GDM1 (cell line): ENCODE measurements at places on chromosomes 5 and 9.

DNA sequence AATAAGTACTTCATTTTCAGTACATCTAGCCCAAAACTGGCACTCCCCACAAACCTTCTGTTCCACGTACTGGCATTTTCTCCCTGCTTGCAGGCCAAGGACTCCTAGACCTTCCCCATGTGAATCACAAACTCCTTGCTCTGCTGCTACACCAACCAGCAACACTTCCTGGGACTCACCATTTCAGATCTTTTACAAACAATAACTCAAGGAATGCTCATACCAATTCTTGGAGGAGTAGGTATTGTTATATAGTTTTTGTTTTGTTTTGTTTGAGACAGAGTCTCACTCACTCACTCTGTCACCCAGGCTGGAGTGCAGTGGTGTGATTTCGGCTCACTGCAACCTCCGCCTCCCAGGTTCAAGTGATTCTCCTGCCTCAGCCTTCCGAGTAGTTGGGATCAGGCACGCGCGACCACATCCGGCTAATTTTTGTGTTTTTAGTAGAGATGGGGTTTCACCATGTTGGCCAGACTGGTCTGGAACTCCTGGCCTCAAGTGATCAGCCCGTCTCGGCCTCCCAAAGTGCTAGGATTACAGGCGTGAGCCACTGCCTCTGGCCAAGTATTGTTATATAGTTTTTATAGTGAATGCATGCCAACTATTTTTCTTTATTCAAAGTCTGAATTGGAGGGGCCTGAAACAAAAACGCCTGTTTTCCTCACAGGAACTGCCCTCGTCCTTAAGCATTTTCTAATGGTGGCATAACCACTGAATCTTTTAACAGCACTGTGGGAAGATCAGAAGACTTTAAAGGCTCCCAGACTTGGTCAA, 210.8 kb downstream of the TSSK1B start:
- DNase-seq, result no peak

- DNase-seq, result no peak
Observed at GRCh38 chr9:83299571-83299970, 236.6 kb upstream of the RASEF start.

DNA sequence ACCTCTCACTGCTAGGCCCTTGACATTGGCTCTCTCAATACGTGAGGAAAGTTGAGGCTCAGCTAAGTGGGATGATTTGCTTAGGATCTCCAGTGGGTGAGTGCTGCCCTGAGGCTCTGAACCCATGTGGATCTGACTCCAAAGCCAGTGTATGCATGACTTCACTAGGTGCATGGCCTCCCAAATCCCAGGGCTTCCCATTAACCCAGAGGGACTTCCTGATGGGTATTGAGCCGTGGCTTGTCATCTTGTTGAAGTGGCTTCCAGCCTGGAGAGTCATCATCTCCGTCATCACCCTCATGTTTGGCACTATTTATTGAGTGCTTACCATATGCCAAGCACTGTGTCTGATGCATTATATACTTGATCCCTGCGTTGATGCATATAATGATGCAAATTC, 37.3 kb upstream of the TEX48 start:
- DNase-seq, result no peak

GRCh38 chr5:43515678-43516048, 715 bp upstream of the C5orf34 start:
- DNase-seq, result no peak

- no peak for DNase-seq
Observed at GRCh38 chr9:104841601-104842141, 77.7 kb downstream of the NIPSNAP3B start.
